ENCODE measurements at places on chromosomes 5 and 9. TPM values are rescaled to one million over a fixed set of nuclear protein-coding genes. Genes with fewer than 3 reads are reported as not detected.

Gene POU5F2
- total RNA-seq: 4.0 TPM

GRCh38 chr5:121503111-121503840, 348.4 kb upstream of the FTMT start:
- no peak overlapping the region for H3K27ac ChIP-seq
- no peaks in the 10 kb centered on the region for H3K27me3 ChIP-seq
- peak; percentile 29 for DNase-seq
- H3K4me1 ChIP-seq: no peaks in the 10 kb centered on the region

- DNase-seq: no peak
- H3K27ac ChIP-seq: no peak overlapping the region
- H3K27me3 ChIP-seq: no peaks in the 10 kb centered on the region
- no peaks in the 10 kb centered on the region for H3K4me1 ChIP-seq
- no peak overlapping the region for H3K4me3 ChIP-seq
Observed at GRCh38 chr5:131198625-131199024, 27.9 kb downstream of the LYRM7 start.

- DNase-seq: no peak
- no peaks in the 10 kb centered on the region for H3K27me3 ChIP-seq
- H3K4me1 ChIP-seq: no peaks in the 10 kb centered on the region
- no peaks in the 10 kb centered on the region for H3K36me3 ChIP-seq
Observed at GRCh38 chr5:116517488-116517887, 57.1 kb downstream of the SEMA6A start.

DNA sequence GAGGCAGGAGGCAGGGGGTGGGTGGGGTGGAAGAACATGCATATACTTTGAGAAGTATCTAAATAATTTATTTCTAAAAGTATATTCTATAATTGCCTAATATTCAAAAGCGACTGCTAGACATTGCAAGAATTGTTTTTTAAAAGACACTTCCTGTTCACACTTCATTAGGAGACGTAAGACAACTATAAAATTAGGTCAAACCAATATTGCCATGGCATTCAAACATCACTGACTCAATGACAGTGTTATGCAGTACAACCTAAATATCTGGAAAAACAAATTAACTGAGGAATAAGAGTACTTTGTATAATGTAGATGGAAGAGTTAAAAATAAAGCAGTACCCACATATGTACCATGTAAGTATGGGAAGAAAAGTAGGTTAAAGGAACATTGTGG, 4.5 kb downstream of the CCNH start:
- H3K4me3 ChIP-seq: no peak overlapping the region
- peaks cover 61% of the 10 kb centered on the region for H3K4me1 ChIP-seq
- H3K27me3 ChIP-seq: no peaks in the 10 kb centered on the region
- H3K27ac ChIP-seq: no peak overlapping the region
- no peak for DNase-seq
- peaks cover 67% of the 10 kb centered on the region for H3K36me3 ChIP-seq

Data from stomach (tissue), 19 donors.